ENCODE measurements at places on chromosomes 3 and 15.

- H3K36me3 ChIP-seq = peaks cover 22% of the 10 kb centered on the region
- no peak for DNase-seq
- no peaks in the 10 kb centered on the region for H3K27me3 ChIP-seq
- H3K4me3 ChIP-seq = no peak overlapping the region
- H3K4me1 ChIP-seq = no peaks in the 10 kb centered on the region
Observed at GRCh38 chr3:134535186-134535970, 49.5 kb downstream of the CEP63 start.

- H3K4me3 ChIP-seq = no peak overlapping the region
- H3K27me3 ChIP-seq = no peaks in the 10 kb centered on the region
- peaks cover 9% of the 10 kb centered on the region for H3K4me1 ChIP-seq
Observed at GRCh38 chr15:60994963-60995475, 234.1 kb downstream of the RORA start.

DNA sequence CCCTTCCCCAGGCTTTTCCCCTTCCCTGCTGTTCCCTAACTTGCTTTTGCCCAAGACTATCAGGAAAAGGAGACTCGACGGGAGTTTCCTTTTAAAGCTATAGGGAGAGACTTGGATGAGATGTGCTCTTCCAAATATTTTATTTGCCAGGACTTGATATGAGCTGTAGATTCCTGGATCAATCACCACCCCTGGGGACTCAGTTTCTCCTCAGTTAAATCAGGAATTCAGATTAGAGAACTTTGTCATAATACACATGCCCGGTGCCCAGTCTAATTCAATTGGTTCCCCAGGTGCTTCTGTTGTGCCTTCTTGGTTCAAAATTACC, 46.6 kb downstream of the SMAD6 start:
- no peaks in the 10 kb centered on the region for H3K36me3 ChIP-seq
- peak overlapping the region; percentile 44 for H3K27ac ChIP-seq
- H3K4me3 ChIP-seq = no peak overlapping the region
- H3K4me1 ChIP-seq = peaks cover 25% of the 10 kb centered on the region

GRCh38 chr3:47017504-47018268, 38.2 kb downstream of the NBEAL2 start:
- peaks cover 46% of the 10 kb centered on the region for H3K36me3 ChIP-seq
- H3K4me1 ChIP-seq = peaks cover 10% of the 10 kb centered on the region
- DNase-seq = no peak
- no peak overlapping the region for H3K4me3 ChIP-seq
- H3K27me3 ChIP-seq = no peaks in the 10 kb centered on the region

DNA sequence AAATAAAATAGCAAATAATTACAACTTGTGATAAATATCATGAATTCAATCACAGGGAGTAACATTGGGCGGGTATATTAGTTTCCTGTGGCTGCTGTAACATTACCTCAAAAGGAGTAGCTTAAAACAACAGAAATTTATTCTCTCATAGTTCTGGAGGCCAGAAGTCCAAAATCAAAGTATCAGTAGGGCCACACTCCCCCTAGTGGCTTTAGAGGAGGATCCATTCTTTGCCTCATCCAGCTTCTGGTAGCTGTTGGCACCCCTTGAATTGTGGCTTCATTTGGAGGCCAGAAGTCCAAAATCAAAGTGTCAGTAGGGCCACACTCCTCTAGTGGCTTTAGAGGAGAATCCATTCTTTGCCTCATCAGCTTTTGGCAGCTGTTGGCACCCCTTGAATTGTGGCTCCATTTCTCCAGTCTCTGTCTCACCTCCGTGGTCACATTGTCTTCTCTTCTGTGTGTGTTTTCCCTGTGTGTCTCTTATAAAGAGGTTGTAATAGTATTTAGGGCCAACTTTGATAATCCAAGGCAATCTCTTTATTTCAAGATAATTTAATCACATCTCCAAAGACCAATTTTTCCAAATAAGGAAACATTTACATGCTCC, 3.1 kb upstream of the CFAP20DC start:
- no peaks in the 10 kb centered on the region for H3K36me3 ChIP-seq
- no peak overlapping the region for H3K4me3 ChIP-seq
- no peak for DNase-seq
- peaks cover 5% of the 10 kb centered on the region for H3K4me1 ChIP-seq
- no peak overlapping the region for H3K27ac ChIP-seq

DNA sequence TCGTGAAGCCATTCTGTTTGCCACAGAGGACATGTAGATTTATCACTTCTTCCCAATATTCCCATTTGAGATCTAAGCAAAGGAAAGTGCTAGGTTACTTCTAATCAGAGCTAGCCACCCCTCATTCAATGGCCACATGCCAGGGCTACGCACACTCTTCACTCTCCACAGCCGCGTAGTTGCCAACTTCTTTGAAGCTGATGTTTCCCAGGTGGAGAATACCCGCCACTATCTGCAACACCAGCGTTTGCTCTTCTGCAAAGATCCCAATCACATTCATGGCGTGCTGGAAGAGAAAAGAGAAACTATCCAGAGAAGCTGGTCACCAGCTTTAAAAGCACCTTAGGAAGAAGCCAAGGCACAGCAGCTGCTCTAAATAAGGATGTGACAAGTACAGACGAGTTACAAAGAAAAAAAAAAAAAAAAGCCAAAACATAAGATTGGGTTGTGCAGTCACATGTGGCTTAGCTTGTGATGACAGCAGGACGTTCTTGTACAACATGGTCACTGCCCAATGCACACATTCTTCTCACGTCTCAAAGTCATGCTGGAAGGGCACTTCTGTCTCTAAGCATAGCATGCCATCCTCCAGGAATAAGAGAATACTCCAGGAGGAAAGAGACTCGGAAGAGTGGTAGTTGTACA, 16.4 kb downstream of the LDHAL6B start:
- no peak overlapping the region for H3K27ac ChIP-seq
- H3K36me3 ChIP-seq = peaks cover 94% of the 10 kb centered on the region
- peak; percentile 45 for DNase-seq
- H3K4me3 ChIP-seq = no peak overlapping the region
- H3K4me1 ChIP-seq = no peaks in the 10 kb centered on the region
- H3K27me3 ChIP-seq = no peaks in the 10 kb centered on the region

DNA sequence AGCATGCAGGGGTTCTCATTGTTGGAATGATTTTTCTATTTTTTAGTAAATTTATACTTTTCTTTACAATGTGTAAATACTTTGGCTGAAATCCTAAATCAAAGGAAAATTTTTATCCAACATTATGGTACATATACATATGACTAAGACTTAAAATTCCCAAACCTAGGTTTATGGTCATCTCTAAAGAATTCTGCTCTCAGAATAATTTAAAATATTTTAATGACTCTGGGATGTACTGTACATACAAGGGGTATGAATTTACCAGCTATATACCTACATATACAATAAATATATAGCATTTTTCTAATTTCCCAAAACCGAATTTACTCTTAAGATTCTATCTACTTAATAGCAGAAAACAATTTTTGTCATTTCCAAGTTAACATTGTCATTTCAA, 137.9 kb upstream of the POU1F1 start:
- H3K27me3 ChIP-seq = no peaks in the 10 kb centered on the region
- no peak overlapping the region for H3K4me3 ChIP-seq
- H3K27ac ChIP-seq = no peak overlapping the region
- H3K36me3 ChIP-seq = no peaks in the 10 kb centered on the region

DNA sequence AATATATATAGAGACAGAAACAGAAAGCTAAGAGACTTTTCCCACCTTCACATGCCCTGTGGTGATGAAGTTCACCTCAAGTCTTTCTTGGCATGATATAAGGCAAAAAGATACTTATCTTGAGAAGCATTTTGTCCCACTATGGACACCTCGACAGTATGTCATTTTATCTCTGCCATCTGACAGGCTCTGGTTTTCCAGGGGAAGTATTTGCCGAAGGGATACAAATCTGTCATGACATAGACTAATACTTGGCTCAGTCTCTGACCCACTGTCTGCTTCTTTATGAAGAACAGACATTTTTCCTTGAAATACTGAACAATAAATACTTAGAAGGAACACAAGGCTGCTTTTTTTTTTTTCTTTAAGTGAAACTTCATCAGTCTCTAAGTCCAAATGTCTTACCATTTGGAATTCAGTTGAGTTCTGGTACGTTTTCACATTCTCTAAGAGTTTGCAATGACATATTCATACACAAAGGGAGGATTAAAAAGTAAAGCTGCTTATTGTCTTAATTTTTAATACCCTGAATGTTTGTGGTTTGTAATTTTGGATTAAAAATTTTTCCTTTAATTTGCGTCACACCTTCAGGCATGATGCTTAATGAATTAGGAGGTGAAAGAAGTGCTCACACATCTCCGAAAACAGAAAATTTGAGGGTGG, 87.8 kb upstream of the LMOD3 start:
- peaks cover 17% of the 10 kb centered on the region for H3K4me1 ChIP-seq
- no peak overlapping the region for H3K4me3 ChIP-seq
- no peaks in the 10 kb centered on the region for H3K27me3 ChIP-seq

- H3K27ac ChIP-seq = no peak overlapping the region
- no peak for DNase-seq
- H3K4me1 ChIP-seq = no peaks in the 10 kb centered on the region
- H3K4me3 ChIP-seq = no peak overlapping the region
Observed at GRCh38 chr3:34782871-34783270, 856.5 kb upstream of the ARPP21 start.

DNA sequence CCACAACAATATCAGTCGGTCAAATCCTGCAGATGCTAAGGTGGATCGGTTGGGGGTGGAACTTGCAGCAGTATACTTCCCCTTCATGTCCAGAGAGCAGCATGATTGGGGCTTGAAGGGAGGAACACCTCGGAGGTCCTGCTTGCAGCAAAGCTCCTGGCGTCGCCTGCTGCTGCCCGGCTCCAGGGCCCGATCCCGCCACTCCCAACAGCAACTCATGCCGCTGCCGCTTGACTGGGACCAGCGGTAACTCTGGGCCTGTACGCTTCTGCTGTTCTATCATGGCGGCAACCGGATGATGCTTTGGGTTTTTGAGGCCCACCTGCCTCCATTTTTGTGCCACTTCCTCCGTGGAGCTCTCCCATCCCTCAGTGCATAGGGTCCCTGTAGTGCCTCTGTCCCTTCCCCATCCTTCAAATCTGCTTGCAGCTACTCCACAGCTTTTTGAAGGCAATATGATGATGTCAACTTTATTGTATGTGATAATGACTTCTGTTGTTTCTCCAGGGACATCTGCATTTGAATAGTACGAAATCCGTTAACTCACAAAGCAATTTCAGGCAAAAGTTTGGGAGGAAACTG, 56.3 kb downstream of the KCNAB1 start:
- no peak for DNase-seq
- peaks cover 7% of the 10 kb centered on the region for H3K4me1 ChIP-seq
- no peak overlapping the region for H3K27ac ChIP-seq
- no peaks in the 10 kb centered on the region for H3K27me3 ChIP-seq
- no peak overlapping the region for H3K4me3 ChIP-seq

DNA sequence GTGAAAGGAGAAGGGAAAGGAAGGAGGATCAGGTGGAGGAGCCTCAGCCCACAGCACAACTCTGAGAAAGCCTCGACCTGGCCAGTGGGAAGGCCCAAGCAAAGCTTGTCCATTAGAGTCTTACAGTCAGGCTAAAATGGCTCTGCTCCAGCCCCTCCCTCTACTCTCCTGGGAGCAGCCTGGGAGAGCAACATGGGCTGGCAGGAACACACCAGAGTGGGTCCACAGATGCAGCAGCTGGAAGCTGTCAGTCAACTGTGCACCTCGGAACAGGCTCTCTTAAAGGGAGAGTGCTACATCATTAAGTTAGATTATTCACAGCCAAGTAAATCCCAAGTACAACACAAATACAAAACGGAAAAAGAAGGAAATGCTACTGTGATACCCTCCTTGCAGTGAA, 98.0 kb upstream of the LIMD1 start:
- H3K4me1 ChIP-seq = no peaks in the 10 kb centered on the region
- peaks cover 51% of the 10 kb centered on the region for H3K36me3 ChIP-seq
- H3K27me3 ChIP-seq = no peaks in the 10 kb centered on the region
- no peak overlapping the region for H3K4me3 ChIP-seq
- no peak overlapping the region for H3K27ac ChIP-seq

DNA sequence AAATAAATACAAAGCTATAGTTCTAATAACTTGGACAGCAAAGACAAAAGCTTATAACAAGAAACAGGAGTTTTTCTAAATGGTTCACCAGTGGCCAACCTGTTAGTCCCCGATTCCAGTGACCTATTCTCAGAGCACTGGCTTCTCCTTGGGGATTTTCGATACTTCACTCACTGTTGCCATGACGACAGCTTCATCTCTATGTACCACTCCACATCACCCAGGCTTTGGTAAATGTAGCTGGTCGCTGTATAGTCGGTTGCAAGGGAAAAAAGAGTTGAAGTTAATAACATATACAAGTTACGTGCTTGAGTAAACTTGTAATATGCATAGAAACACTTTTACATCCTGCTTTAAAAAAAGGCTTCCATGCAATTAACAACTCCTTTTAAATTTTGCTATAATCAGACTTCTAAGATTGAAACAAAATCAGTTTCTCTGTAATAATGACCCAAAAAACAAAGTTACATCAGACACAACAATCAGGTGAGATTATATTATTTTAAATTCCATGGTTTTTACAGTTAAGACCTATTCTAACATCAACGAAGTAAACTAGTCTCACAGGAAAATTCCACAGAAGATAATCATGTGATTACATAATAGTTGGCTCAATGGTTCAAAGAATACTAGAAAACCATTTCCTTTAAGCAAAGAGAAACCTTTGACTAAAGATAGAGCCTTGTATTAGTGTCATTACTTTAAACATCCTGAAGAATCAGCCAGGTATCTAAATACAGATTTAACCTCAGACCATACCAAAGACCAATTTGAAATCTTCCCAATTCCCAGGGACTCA, 2.9 kb downstream of the CCNL1 start:
- H3K36me3 ChIP-seq = peaks cover 72% of the 10 kb centered on the region
- H3K4me1 ChIP-seq = peaks cover 48% of the 10 kb centered on the region
- no peak overlapping the region for H3K27ac ChIP-seq
- no peaks in the 10 kb centered on the region for H3K27me3 ChIP-seq

DNA sequence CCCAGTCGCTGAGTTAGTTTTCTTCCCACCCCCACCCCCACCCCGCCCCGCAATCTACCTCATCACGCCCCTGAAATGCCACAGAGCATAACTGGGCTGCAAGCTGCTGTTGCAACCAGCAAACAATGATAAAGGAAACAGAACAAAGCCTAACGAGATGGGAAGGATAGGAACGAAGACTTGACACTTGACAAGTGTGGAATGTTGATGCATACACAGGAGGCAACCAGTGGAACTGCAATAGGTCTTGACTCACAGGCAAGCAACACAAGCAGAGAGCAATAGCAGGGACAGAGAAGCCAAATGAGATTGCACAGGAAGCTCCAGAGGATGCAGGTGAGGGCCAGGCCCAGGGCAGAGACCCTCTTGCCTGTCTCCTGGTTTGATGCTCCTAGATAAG, 225.9 kb downstream of the IGSF11 start:
- no peak for DNase-seq
- no peaks in the 10 kb centered on the region for H3K27me3 ChIP-seq
- H3K36me3 ChIP-seq = no peaks in the 10 kb centered on the region
- H3K4me1 ChIP-seq = no peaks in the 10 kb centered on the region

GRCh38 chr15:44317423-44318058, 29.0 kb downstream of the GOLM2 start:
- H3K27ac ChIP-seq = no peak overlapping the region
- no peak overlapping the region for H3K4me3 ChIP-seq
- DNase-seq = no peak
- no peaks in the 10 kb centered on the region for H3K4me1 ChIP-seq

All from RWPE2 (cell line).